ENCODE measurements at places on chromosomes 6 and 20.

DNA sequence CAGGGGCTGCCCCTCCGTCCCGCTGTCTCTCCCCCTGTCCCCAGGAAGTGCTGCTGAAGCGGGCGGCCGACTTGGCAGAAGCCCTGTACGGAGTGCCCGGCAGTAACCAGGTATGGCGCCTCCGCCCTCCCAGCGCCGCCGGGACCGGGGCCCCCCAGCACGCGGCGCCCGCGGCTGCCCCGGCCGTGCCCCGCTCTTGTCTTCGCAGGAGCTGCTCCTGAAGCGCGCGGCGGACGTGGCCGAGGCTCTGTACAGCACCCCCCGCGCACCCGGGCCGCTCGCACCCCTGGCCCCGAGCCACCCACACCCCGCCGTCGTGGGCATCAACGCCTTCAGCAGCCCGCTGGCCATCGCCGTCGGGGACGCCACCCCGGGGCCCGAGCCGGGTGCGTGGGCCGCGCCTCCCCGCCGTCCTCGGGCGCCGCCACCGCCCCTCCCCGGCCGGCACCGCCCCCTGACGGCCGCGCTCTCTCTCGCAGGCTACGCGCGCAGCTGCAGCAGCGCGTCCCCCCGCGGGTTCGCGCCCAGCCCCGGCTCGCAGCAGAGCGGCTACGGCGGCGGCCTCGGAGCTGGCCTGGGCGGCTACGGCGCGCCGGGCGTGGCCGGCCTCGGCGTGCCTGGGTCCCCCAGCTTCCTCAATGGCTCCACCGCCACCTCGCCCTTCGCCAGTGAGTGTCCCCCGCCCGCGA lies 48.4 kb downstream of the CPXM1 start:
- no peak for DNase-seq

DNA sequence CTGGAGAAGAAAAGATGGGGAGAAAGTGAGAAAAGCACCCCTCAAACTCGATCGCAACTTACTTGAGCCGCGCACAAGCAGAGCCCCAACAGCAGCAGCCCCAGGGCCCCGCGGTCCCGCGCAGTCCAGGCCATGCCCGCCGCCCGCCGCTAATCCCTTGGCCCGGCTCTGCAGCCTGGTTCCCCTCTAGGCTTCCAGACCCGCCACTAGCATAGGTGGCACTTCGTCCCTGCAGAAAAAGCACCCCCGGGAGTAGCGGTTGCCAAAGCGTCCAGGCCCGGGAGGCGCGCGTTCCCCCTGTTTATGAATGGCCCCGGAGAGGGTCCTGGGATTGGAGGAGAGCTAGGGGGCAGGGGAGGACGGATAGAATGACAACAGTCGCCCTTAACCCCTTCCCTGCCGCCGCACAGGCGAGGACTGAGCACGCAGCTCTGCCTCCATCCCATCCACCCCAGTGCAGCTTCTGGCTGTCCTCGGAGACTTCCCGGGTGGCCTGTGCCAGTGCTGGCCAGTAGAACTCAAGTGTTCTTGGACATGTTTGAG lies 19.9 kb downstream of the COL9A1 start:
- DNase-seq: no peak

- DNase-seq: peak; percentile 88
These were observed 198.6 kb upstream of the THBS2 start for GRCh38 chr6:169452117-169452868.

GRCh38 chr20:12112665-12113064 lies 195.0 kb downstream of the BTBD3 start:
- DNase-seq: no peak

- no peak for DNase-seq
These were observed 57.4 kb downstream of the EZR start for GRCh38 chr6:158761746-158762145.

DNA sequence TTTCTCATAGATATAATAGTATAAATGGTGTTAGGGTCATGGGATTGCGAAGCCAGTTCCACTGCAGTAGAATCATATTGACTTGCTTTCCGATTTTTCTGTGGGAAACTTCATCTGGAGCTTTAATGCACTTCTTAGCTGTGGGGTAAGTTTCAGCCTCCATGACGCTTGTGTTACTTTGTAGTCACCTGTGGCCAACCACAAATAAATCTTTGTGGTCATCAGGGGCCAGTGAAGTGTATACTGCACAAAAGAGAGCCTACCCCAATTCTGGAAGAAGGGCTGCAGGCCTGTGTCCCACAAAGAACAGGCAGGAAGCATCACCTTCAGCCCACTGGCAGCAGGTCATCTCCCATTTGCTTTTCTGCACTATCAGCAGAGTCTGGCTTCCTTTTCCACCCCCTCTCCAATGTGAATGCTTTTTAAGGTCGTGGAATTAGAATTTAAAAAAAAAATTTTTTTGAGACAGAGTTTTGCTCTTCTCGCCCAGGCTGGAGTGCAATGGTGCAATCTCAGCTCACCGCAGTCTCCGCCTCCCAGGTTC lies 32.0 kb downstream of the MTHFD1L start:
- no peak for DNase-seq

Measured in AG08395 (cell line).